CD4-positive, alpha-beta T cell treated with Interleukin-10 for 1 hour (primary cell): ENCODE measurements at places on chromosomes 6 and 20.

- no peak for DNase-seq
These were observed 43.1 kb upstream of the PHACTR3 start for GRCh38 chr20:59561228-59561605.

DNA sequence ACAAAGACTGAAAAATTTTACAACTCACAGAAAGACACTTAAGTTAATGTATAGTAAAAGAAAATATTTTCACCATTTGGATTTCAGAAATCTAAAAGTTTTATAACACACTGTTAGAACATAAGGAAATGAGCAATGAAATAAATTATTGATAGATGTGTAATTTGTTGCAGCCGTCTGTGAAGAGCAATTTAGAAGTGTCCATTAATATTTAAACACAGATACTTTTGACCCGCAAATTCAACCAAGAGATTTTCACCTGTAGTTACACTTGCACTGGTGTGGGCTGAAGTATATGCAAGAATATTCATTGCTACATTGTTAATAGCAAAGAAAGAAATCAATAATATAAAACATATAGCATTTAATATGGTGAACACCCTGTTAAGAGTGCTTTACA lies 14.6 kb upstream of the SLC17A3 start:
- DNase-seq: no peak

GRCh38 chr6:98118397-98119045 lies 715.9 kb upstream of the POU3F2 start:
- DNase-seq: no peak

GRCh38 chr6:131858765-131859415 lies 51.1 kb downstream of the ENPP1 start:
- DNase-seq: no peak

GRCh38 chr6:54248994-54249393 lies 59.2 kb upstream of the TINAG start:
- no peak for DNase-seq

GRCh38 chr20:50541606-50542041 lies 31.4 kb downstream of the PTPN1 start:
- DNase-seq: no peak

DNA sequence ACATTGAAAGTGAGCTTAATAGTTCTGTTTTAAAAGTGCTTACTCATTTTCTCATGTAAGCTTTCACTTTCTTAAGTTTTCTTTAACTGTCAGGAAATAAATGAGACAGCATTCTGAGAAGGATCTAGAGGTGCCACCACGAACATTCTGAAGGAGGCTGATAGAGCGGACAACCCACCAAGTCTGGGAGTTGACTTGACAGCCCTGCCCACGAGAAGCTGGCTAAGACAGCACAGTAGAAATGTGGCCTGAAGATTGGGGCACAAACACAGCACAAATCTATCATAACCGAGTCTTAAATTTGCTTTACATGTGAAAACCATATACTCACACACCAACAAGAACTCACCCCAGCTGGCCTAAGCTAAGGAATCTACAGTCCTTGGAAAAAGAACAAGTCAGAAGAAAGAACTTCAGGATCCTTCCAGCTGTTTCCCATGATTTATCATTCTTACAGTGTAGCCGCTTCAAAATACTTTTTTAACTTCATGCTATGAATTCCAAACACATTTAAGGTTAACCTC lies 144.2 kb upstream of the TNFAIP3 start:
- DNase-seq: peak; percentile 39

GRCh38 chr20:59032713-59033059 lies 551 bp upstream of the ATP5F1E start:
- DNase-seq: no peak

DNA sequence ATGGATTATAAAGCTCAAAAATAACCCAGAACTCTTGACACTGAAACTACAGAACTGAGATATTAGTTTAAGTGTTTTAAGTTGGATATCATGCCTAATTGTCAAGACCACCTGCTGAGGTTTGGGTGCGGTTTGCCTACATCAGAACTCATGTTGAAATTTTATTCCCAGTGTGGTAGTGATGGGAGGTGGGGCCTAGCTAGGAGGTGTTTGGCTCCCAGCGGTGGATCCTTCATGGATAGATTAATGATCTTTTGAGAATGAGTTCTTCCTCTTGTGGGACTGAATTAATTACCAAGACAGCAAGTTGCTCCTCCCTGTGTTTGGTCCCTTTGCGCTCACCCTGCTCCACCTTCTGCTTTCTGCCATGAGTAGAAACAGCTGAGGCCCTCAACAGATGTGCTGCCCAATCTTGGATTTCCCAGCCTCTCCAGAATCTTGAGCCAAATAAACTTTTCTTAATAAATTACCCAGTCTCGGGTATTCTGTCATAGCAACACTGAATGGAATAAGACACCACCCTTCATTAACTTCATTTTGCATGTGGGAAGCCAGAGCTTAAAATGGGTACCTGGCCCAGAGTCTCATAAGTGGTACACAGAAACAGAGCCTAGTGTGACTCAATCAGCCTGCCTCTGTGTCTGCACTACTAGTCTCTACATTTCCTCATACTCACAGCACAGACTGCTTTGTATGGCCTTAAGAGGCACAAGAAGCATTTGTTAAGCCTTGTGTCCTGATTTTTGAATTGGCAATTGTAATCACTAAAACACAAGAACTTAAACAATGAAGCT lies 158.4 kb downstream of the IBTK start:
- no peak for DNase-seq
